ENCODE measurements at places on chromosomes 2 and 18.

- no peak for DNase-seq
Measured at GRCh38 chr2:44983836-44984604, 25.2 kb downstream of the SIX2 start.

- no peak for DNase-seq
Measured at GRCh38 chr18:63395503-63395902, 26.8 kb downstream of the VPS4B start.

- DNase-seq = no peak
Measured at GRCh38 chr2:80326214-80326613, 21.7 kb upstream of the LRRTM1 start.

GRCh38 chr2:41886757-41887156 is 161.1 kb upstream of the PKDCC start:
- peak; percentile 49 for DNase-seq

- peak; percentile 79 for DNase-seq
Measured at GRCh38 chr2:230671117-230671516, 41.5 kb upstream of the CAB39 start.

- DNase-seq = no peak
Measured at GRCh38 chr18:26407736-26408601, 140.4 kb downstream of the KCTD1 start.

DNA sequence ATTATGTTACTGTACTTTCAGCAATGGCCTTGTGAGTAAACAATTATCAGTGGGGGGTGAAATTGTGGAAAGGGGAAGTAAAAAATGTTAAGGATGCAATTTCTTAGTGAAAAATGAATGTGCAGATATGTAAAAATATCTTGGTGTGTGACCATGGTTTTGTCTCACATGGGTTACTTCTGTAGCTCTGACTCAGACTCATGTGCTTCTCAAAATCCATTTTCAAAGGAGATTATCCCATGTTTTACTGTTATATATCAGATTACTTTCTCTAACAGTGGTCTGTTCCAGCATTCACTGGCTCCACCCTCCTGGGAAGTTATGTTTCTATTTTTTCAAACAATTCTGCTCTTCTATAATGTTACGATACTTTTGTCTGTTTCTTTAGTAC is 298.2 kb upstream of the COL3A1 start:
- DNase-seq = peak; percentile 37

DNA sequence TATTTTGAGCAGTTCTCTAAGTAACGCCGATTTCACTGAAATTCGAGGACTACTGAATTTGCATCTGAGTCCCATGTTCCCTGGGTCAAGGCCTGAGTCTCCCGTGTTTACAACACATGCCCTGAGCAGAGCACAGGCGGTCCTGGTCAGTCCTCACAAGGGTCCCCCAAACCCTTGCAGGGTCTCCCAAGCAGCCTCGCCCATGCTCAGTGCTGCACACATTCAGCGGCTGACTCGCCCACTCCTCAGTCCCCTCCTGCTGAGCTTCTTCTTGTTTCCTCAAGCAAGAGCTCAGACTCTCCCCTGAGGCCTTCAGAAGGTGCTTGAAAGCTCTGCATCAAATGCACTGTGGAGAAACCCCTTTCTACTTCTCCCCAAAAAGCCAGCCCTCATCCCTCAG is 114.6 kb downstream of the INHBB start:
- DNase-seq = no peak

GRCh38 chr2:27717070-27717795 is 53.5 kb downstream of the SLC4A1AP start:
- peak; percentile 94 for DNase-seq

- no peak for DNase-seq
Measured at GRCh38 chr18:47735041-47735702, 195.3 kb downstream of the SMAD2 start.

GRCh38 chr18:53795610-53796009 is 428.9 kb downstream of the MBD2 start:
- no peak for DNase-seq

DNA sequence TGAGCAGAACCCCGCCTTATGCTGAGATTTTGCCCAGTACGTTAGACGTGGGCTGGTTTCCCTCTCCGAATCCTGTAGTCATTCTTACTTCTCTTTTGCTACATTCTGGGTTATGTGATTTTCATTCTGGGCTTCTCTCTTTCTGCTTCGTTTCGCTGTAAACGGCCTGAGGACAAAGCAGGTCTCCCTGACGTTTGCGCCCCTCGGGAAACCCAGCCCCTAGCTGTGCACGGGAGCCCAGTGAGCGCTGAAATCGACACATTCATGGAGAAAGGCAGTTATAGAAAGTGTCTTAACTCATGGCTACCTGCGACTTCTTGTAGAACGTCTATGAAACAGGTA is 22.7 kb upstream of the MC5R start:
- no peak for DNase-seq

GRCh38 chr2:20632446-20632990 is 18.4 kb downstream of the HS1BP3 start:
- DNase-seq = no peak

GRCh38 chr18:67766930-67767329 is 250.4 kb upstream of the DSEL start:
- DNase-seq = peak; percentile 75

- peak; percentile 29 for DNase-seq
Measured at GRCh38 chr2:177489719-177490301, 97.2 kb downstream of the AGPS start.

DNA sequence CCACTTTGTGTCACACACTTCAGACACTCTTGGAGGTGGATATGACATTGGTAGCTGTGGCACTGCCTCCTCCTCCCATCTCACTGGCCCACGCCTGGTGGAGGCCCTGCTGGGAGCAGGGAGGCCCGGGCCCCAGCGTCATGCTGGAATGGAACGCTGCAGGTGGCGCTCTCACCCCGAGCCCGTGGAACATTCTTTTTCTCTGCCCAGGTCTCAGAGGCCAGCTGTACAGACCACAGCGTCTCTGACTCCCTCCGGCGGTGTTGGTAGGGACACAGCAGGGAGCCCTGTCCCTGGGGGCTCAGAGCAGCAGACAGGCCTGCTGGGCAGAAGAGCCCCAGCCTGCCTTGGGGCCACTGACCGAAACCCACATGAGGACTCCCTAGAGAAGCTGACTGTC is 218.1 kb downstream of the TWIST2 start:
- DNase-seq = no peak

GRCh38 chr2:46082531-46083485 is 214.4 kb upstream of the EPAS1 start:
- DNase-seq = peak; percentile 98
